IPS-NIHi11 (cell line): ENCODE measurements at places on chromosomes 11 and 22.
A peak's percentile ranks its signal among the peaks of the same experiment; 100 is the strongest.

DNA sequence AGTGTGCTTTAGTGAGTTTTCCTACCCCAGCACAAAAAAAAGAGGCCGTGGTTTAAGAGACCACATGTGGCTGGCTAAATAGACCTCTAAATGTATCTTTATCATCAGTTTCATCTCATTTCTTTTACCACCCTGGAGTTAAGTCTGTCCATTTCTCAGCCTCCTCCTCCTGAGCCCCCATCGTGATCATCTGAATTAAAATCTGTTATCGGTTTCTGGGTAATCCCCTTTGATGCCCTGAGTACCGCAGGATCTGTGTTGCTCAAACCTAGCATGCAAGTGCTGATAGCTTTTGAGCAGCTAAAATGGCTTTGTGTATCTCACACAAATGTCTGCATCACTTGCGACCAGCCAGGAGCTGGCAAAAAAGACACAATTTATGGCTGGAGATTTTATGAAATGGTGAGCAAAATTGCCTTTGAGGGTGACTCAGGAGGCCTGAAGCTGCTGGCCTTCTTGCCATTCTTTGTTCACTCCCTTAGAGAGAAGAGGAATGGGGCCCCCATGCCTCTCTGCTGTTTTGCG, 236.5 kb downstream of the NTM start:
- DNase-seq = no peak

GRCh38 chr11:13897646-13898276, 64.8 kb upstream of the SPON1 start:
- no peak for DNase-seq

DNA sequence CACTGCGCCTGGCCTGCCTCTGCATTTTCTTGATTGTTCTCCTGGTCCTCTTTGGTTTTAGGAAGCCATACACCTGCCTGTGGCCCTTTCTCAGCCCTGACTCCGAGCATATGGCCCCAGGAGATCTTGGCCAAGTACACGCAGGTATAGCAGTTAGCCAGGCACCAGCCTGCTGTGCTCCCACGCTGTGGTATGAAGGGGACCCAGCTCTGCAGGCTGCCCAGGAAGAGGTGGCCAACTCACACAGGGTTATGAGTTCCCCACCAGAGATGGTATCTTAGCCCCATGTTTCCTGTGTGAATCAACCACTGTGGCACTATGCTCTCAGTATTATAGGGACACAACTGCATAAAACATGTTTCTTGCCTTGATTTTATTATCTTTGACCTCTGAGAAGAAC, 31.1 kb downstream of the SGSM3 start:
- no peak for DNase-seq

GRCh38 chr22:17741866-17742526, 32.3 kb downstream of the BID start:
- DNase-seq = no peak

DNA sequence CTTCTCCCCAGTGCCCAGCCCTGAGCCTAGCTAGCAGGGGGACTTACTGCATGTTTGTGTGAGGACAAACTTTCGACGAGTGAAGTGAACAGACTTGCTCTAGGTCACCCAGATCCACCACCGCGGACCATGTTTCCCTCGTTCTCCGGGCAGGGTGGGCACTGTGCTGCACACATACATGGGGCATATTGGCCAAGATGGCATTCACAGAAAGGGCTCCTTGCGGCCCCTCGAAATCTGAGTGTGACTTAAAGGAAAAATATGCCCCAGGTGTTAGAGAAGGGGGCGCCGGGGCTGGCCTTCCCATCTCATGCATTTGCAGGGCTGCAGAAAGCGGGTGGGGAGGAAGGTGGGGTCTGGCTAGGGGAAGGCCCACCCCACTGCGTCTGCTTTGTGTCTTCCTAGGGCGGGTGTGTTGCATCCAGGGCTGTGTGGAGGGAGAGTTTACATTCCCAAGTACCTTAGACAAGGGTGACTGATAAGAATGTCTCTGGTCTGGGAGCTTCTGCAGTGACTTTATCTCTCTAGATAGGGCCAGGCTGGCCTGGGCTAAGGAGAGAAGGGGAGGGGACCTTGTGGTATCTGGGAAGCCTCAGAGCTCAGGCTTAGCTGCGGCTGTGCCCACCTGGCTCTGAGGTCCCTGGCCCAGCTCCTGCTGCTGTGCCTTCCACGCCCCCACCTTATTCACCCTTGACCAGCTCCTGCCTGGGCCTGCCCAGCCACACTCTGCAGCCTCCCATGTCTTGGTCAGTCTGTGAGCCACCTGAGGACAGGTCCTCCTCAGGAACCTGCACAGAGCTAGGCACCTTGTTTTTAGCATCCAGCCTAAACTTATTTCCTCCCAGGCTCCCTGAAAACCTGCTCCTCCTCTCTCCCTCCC, 45.8 kb downstream of the LRRC32 start:
- DNase-seq = no peak

- DNase-seq = peak; percentile 50
These were observed 84.5 kb downstream of the BCR start for GRCh38 chr22:23264610-23265367.

DNA sequence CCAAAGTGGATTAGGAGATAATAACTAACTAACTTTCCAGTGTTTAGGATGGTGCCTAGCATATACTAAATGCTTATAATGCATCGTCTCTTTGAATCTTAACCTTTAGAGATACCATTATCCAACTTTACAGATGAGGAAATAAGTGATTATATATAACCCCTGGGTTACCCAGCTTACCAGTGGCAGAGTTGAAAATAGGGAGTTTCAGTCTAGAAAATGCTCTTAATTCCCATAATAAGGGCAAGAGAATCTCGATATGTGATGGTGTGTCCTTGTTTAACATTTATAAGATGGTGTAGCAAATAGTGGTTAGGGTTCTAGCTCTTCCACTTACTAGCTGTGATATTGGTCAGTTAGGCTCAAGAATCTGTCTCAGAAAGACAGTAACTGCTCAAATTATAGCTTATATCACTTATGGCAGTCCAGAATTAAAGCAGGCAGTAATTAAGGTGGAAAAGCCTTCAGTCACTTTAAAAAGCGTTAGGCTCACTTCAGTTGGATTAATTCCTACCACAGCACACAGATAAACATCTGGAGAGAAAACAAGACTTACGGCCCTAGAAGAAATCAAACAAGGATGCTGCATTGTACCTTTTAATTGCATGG, 6.3 kb downstream of the XBP1 start:
- no peak for DNase-seq

GRCh38 chr11:27118949-27119348, 78.3 kb downstream of the BBOX1 start:
- DNase-seq = no peak

DNA sequence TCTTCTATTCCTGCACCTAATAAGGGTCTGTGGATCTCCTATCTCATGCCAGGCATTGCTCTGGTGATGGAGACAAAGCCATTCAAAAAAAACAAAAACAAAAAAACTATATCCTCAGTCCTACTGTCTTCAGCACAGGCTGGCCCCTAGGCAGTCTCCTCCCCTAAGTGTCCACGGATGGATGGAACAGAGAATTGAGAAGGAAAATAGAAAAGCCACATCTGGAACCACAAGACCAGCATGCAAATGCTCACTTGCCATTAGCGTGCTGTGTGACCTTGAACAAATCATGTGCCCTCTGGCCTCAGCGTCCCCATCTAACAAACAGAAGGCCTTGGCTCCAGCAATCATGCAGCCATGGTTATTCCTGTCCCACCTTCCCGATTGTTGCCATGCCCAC, 32.7 kb upstream of the CD82 start:
- peak; percentile 1 for DNase-seq

DNA sequence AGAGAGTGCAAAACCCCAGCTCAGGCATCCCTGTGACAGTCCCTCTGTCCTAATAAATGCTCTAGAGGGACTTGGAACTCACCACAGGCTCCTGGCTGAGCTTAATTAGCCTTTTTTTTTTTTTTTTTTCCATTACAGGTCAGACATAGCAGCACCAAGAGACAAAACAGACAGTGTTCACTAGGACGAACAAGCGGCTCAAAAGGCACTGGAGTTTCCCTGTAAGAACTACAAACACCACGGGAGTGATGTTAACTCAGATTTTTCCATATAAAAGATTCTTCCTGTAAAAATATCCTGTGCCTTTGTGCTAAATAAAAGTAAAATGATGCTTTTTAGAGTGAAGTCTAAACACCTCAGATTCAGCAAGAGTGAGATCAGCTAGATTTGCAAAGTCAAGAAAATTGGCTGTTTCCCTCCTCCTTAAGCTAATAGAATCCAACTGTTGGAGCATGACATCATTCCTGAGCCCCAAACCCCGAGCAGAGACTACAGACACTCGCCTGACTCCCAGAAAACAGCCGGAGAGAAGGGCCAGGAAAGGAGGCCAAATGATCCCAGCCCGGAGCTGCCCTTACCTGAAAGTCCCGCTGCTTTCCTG, 101.0 kb upstream of the AKIP1 start:
- DNase-seq = no peak

DNA sequence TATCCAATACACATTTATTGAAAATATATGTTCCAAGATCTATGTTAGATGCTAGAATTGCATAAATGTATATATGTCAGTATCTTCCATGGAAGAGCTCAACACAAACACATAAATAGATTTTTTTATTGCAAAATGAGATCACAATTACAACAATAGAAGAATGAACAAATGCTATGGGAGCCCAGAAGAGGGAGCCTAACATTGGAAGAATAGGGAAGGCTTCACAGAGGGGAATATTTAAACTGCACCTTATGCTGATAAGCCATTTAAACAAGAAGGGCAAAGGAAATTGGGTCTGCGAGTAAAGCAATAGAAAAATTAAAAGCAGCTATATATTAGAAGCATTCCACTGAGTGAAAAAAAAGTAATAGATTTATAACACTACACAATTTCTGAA, 96.1 kb upstream of the LRRC55 start:
- no peak for DNase-seq

DNA sequence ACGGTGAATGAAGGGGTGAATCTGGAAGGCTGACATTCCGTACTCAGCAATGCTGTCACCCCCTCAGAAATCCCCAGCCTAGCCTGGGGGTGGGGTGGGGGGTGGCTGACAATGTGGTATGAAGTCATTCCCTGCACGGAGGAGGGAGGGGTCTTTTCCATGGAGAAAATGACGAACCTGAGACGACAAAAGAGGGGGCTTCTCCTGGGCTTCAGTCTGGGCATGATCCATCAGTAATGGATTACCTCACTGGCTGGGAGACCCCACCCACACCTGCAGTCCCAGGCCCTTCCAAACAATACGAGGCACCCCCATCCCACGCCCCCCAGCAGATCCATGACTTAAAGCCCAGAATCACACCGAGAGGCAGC, 1.0 kb downstream of the KIAA0930 start:
- DNase-seq = no peak

- no peak for DNase-seq
These were observed 444.9 kb downstream of the TBC1D22A start for GRCh38 chr22:47207387-47207786.

GRCh38 chr11:86596861-86597586, 75.4 kb downstream of the ME3 start:
- no peak for DNase-seq

- DNase-seq = no peak
These were observed 22.4 kb downstream of the PANX1 start for GRCh38 chr11:94150704-94151685.

DNA sequence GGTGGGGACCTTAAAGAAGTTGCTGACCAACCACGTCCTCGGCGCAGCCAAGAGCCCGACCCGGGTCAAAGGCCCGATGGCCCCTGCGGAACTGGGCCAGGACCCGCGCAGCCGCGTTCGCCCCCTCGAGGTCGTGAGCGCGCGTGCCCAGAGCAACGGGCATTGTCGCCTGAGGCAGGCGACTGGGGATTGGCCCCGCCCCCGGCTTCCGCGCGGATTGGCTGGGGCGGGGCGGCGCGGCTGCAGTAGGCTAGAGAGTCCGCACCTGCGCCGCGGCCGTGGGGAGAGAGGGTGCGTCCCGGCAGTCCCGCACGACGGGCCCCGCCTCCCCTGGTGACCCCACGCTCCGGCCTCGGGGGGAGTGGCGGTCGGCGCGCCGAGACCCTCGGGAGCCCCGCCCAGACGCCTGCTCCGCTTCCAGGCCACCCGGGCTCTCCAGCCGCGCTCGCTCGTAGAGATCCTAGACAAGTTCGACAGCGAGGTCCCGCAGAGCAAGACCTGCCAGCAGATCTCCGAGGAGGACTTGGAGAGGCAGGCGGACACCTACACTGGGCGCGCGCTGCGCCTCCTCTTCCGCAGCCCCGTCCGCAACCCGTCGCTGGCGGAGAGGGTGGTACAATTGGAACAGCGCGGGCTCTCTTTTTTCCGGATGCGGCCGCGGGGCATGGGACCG, 8.3 kb upstream of the PPIL2 start:
- DNase-seq = peak; percentile 96

GRCh38 chr11:131449036-131450019, 78.9 kb downstream of the NTM start:
- DNase-seq = no peak

GRCh38 chr22:20578192-20578591, 70.8 kb downstream of the MED15 start:
- DNase-seq = no peak

GRCh38 chr11:34990916-34991315, 74.5 kb downstream of the PDHX start:
- no peak for DNase-seq

- DNase-seq = no peak
These were observed 31.7 kb upstream of the ABCC8 start for GRCh38 chr11:17508306-17508705.

- DNase-seq = no peak
These were observed 243.4 kb upstream of the PLET1 start for GRCh38 chr11:112504056-112504455.
